Brain (organoid and tissue), 16 donors: ENCODE measurements at places on chromosomes 16 and 17.

DNA sequence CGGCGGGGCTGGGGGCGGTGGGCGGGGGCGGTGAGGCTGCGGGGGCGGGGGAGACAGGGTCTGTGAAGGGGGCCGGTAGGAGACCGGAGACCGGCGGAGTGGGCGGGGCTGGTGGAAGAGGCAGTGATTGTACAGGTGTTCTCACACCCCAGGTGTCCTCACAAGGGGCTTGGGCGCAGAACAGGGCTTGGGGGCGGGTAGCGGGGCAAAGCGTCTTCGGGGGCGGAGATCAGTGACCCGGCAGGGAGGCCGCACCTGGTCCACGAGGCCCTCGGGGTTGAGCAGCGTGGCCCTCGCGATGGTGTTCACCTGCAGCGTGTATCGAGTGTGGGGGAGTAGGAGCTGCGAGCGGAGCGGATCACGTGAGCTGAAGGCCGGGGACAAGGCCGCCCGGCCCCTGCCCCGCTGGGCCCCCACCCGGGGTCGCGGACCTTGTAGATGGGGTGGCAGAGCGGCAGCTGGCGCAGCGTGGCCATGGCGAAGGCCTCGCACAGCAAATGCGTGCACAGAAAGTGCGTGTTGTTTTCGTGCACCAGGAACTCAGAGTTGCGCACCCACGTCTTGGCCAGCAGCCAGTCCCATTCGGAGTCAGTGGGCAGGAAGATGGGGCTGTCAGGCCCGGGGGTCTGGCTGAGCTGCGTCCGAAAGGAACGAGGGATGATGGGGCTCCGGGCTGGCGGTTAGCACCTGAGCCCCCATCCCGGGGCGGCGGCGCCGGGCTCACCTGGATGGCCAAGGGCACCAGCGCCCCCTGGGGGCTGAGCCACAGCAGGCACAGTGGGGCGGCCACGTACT is 8.5 kb downstream of the ALOXE3 start:
- peak; percentile 53 for DNase-seq

DNA sequence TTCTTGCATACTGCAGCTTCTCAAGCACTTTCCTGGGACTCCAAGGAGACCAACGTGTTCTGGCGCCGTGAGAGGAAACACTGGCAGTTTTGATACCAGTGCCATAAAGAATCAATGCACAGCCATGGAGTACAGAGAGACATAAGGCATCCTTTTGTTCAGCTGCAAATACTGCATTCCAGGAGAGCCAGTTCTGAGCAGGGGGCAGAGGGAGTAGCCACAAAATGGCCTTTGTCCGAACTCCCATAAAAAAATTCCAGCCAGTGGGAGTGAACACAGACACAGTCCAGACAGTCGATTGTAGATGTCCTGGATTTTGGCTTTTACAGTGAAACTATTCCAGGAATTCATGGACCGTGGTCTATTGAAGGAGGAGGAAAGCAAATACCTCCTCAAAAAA is 36.2 kb upstream of the TEKT3 start:
- peak; percentile 21 for DNase-seq

DNA sequence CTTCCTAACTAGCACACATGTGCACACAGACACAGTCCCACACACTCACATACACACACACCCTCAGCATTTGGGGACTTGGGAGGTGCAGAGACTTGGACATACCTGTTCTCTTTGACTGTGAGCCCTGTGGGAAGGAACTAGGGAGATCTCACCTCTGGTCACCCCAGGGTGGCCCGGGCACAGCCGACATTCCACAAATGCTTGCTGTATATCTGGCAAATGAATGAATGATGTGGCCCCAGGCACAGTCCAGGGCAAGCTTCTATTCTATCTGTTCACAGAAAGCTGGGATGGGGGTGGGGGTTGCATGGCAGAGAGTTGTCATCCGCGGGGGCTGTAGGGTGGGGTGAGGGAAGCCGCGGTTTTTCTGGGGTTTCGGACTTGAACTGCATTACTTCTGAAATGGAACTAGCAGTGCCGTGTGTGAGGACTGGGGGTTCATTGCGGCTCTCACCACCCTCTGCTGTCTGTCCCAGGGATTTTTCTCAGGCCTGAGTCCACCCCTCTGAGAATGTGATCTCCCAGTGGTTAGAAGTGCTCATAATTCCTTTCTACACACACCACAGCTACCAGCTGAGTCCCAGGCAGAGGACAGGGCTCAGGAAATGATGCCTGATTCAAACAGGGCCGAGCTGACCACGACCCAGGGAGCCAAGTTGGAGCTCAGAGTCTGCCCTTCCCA is 3.3 kb upstream of the RIPOR1 start:
- DNase-seq, result no peak

- DNase-seq, result peak; percentile 99
Observed at GRCh38 chr17:40068917-40069750, 6.4 kb downstream of the THRA start.

GRCh38 chr17:67578142-67578457 is 139.6 kb upstream of the NOL11 start:
- DNase-seq, result no peak

GRCh38 chr16:8858994-8859912 is 9.6 kb downstream of the CARHSP1 start:
- DNase-seq, result no peak

DNA sequence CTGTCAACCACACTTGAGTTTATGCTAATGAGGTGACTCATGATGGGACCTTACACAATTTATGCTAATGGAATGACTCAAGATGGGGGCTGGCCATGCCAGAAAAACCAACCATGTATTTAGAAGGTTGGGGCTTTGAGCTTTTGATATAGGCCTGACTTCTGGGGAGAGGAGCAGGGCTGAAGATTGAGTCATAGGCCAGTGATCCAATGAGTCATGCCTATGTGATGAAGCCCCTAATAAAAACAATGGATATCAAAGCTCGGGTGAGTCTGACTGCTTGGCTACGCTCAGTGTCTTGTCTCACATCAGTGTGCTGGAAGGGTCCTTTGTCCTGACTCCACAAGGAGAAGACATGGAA is 7.3 kb downstream of the MFSD6L start:
- no peak for DNase-seq

DNA sequence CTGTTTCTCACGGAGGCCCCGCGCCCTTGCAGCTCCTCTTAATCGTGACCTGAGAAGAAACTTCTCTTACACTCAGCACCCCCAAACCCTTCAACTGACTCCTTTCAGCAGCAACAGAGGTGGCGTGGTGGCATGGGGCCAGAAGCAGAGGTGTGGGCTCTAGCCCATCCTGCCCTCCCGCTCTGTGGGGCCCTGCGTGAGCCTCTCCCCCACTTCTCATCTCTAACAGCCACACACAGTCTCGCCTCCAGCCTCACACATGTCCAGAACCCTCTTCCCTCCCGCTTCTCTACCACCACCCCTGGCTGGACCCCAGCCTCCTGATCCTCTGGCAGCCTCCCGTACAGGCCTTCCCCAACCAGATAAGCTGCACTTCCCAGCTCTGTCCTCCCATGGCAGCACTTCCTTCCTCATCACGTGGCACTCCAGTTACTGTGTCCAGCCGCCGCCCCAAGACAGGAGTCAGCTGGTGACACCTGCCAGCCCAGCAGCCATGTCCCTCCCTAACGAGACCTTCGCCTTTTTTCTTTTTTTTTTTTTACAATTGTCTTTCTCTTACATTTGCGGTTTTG is 30.5 kb downstream of the NSMCE1 start:
- no peak for DNase-seq

GRCh38 chr17:81329927-81330883 is 35.1 kb upstream of the SLC38A10 start:
- no peak for DNase-seq

DNA sequence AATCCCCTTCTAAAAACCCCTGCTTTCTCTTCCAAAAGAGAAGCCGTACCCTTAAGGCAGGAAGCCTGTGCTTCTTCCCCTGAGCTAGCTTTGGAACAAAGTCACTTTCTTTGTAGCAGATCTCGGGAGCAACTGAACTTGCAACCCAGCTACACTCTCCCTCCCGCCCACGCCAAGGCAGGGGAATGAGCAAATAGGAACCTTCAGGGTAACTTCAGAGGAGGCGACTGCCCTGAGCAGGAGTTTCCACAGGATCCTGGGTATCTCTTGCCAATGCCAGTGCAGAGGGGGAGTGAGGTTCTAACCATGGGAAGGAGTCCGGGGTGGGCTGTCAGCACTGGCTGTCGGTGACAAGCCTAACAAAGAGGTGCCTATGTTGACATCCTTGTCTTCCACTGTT is 5.9 kb upstream of the PIRT start:
- DNase-seq, result no peak

- DNase-seq, result peak; percentile 95
Observed at GRCh38 chr17:68462381-68463210, 5.3 kb upstream of the WIPI1 start.

GRCh38 chr17:40026816-40027613 is 11.8 kb downstream of the CSF3 start:
- peak; percentile 63 for DNase-seq

GRCh38 chr16:28172336-28172735 is 39.4 kb downstream of the XPO6 start:
- DNase-seq, result no peak

DNA sequence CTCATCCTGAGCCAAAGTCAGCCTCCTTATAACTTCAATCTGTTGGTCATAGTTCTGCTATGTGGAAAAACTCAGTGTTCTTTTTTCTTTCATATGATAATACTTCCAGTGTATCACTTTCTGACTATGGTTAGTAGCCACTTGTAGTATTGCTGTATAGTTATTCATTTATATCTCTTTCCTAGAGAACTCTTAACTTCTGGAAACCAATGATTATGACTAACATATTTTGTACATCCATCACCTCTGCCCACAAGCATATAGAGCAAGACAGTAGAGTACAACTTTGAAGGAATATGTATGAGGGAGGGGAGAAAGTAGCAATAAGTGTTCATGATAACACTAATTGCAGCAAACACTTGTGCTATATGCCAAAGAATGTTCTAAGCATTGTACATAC is 38.6 kb downstream of the COX10 start:
- no peak for DNase-seq

DNA sequence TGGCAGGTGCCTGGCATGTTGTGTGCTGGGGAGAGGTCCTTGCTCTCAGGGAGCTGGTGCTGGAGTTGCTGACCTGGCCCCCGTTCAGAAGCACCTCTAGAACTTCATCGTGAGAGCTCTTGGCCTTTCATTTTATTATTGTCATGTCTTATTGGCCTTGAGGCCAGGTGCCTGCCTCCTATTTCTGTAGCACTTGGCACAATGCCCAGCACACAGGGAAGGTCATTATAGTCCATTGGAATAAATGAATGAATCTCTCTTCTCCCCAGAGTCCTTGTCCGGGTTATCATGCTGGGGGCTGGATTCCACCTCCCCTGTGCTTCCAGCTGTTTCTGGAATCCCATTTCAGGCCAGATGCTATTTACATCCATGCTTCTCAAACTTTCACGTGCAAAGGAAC is 169.2 kb downstream of the HAPSTR1 start:
- DNase-seq, result no peak

DNA sequence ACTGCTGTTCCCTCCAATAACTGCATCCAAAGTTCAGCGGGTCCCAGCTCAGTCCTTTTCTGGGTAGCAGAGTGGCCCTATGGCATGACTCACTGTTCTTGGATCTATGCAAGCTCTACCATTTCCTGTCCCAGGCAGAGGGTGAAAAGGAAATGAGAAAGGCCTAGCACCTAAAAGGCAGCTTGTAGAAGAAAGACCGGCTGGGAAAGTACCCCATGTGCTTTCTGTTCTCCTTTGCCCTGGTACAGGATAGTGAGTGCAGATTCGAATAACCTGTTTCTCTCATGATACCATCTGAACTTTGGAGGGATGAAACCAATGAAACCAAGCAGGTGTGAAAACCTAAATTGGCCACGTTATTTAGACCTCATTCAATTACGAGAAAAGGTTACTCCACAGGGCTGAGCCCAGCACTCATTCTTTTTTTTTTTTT is 12.7 kb upstream of the HASPIN start:
- DNase-seq, result no peak

DNA sequence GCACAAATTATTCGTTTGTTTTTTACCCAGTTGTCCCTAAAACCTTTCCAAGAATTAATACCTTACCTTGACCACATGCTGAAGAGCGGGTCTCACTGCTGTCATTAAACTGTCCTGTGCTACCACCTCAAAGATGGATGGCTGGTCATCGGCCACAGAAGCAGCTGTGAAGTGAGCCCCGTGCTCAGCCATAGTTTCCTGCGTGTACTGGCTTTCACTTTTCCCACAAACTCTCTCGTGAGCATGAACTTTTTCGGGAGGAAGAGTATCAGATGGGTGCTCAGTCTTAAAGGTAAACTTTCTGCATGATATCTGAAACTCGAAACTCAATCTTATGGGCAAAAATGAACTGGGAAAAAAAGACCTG is 558 bp downstream of the PEX12 start:
- no peak for DNase-seq

GRCh38 chr17:13753771-13754170 is 152.0 kb upstream of the HS3ST3A1 start:
- DNase-seq, result no peak

DNA sequence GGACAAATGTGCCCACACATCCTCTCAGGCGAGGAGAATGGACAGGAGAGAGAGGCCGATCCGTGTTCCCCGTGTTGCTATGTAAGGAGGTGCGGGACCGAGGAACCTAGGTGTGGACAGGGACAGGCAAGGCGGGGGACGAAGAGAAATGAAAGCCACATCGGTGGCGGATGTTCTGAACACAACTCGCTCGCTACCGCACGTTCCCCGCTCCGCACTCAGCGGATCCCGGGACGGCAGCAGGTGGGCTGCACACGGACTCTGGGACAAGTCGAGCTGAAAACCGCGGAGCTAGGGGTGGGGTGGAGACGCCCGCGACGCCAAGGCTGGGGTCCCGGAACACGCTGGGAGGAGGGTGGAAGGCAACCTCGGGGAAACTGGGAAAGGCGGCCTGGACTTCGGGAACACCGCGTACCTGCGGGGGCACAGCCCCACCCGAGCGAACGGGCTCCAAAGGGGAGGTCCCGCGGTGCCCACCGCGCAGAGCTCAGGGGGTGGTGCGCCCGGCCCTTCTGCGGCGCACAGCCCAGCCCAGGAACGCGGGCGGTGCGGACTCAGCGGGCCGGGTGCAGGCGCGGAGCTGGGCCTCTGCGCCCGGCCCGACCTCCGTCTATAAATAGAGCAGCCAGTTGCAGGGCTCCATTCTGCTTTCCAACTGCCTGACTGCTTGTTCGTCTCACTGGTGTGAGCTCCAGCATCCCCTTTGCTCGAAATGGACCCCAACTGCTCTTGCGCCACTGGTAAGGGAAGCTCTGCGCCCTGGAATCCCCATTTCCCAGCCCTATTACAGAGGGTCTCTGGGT is at the start of gene MT1E:
Gene MT1E, plus strand, starts transcription at position 642 of the 803 bp plus-strand sequence. Its CDS starts 71 bp downstream, at position 713.
- no peak for DNase-seq

DNA sequence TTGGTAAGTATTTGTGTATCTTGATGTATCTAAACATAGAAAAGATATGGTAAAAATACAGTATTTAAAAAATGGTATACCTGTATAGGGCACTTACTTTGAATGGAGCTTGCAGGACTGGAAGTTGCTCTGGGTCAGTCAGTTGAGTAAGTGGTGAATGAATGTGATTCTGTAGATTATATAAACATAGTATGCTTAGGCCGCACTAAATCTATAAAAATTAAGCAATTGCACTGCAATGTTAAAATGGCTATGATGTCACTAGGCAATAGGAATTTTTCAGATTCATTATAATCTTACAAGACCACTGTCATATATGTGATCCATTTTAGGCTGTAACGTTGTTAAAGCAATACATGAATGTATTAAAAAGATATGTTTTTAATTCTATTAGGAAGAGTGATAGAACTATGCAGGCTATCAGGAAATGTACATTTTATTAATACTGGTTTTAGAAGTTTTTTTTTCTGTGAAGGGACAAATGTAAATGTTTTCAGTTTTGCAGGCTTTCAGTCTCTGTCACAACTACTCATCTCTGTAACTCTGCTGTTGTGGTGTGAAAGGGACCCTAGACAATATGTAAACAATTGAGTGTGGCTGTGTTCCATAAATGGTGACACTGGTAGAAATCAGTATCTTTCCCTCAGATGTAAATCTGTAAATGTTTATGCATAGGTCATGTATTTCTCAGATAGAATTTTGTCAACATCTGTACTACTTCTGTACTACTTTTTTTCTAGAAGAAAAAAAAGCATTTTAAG is 10.5 kb downstream of the CBFB start:
- no peak for DNase-seq
